ENCODE measurements at places on chromosomes 7 and 10. TPM values are rescaled to one million over a fixed set of nuclear protein-coding genes. Genes with fewer than 3 reads are reported as not detected.

The TAS2R5 gene
- total RNA-seq: 0.62 TPM

The CRCP gene
- 37.9 TPM for total RNA-seq

GRCh38 chr7:50356945-50357268 lies 52.4 kb downstream of the IKZF1 start:
- no peak for DNase-seq

DNA sequence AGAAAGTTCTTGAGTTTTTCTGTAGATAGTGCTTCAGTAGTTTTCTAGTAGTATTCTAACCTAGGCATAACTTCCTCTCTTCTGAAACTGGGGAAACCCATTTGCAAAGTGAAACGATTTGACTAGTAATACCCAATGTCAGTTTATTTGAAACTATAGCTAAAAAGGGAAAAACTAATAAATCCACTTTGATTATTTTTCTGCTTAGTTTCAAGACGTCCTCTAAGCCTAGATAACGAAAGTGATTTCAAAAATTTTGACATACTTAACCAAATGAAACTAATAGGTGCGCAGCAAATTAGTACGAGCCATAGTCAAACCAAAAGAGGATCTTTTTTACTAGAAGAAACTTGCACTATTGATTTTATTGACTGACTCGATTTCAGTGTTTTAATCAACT lies 9.8 kb upstream of the SP8 start:
- no peak for DNase-seq

DNA sequence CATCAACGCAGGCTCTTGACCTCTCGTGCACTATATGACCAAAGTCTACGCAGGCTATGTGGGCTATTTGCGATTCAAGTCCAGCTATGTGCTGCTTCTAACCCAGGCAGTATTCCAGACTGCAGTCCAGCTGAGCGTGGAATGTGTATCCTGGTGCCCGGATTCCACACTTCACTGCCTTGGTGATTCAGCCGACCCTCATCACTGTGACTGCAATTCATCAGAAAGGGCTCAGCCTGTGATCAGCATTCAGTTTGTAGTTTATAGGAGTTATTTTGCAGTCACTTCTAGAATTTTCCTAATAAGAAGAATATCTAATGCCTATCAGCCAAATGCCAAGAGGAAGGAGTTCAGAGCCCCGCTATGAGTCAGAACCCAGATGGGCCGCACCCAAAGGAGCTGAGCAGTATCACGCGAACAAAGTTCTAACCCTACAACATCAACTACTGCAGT lies 119.8 kb upstream of the LANCL2 start:
- DNase-seq: no peak

DNA sequence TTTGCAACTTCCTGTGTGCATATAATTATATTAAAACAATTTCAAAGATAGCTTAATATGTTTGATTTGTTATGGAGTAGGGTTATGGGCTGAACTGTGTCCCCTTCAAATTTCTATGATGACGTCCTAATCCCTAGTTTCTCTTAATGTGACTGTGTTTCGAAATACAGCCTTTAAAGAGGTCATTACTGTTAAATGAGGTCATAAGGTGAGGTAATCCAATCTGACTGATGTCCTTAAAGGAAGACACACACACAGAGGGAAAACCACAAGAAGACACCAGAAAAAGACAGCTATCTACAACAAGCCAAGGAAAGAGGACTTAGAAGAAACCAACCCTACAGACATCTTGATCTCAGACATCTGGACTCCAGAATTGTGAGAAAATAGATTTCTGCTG lies 407.4 kb downstream of the MAGI2 start:
- DNase-seq: no peak

DNA sequence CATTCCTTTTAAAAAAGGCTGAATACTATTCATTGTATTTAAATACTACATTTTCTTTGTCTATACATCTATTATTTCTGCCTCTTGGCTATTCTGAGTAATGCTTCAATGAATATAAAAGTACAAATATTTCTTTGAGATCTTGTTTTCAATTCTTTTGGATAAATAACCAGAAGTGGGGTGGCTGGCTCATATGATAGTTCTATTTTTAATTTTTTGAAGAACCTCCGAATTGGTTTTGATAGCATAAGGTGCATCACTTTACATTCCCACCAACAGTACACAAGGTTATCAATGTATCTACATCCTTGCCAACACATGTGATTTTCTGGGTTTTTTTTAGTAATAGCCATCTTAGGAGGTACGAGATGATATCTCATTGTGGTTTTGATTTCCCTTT lies 72.5 kb downstream of the ZNF277 start:
- DNase-seq: no peak

- no peak for DNase-seq
Measured at GRCh38 chr7:44259547-44260457, 59.0 kb downstream of the YKT6 start.

DNA sequence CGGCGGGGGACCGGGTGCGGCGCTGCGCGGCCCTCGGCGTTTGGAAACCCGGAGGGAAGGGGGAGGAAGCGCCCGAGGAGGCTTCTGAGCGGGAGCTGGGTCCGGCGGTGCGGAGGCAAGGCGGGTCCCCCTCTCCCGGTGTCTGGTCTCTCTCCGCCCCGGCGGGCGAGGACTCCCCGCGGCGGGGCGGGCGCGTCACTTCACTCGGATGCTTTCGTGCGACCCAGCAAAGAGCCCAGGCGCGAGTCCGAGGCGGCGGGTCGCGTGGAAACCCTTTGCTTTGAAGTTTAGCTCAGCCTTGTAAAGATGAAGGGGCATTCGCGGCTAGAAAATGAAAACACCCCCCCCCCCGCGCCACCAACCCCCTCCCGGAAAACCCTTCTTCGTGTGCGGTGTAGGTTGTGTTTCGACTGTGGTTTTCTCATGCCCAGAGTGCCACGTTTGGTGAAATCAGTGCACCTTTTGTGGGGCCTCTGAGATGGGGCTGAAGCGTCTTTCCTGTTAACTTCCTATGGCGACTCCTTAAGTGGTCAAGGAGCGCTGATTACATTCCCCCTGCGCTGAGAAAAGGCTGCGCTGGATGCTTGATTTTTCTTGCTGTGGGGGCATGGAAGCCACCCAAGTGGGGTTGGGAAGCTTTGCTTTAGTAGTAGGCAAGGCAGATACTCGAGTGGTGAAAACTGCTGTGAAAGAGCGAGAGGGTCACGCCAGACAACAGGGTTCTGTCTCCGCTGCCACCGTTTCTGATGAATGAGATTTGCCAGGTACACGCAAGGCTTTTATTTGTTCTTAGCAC lies 876 bp downstream of the GNAI1 start:
- no peak for DNase-seq

DNA sequence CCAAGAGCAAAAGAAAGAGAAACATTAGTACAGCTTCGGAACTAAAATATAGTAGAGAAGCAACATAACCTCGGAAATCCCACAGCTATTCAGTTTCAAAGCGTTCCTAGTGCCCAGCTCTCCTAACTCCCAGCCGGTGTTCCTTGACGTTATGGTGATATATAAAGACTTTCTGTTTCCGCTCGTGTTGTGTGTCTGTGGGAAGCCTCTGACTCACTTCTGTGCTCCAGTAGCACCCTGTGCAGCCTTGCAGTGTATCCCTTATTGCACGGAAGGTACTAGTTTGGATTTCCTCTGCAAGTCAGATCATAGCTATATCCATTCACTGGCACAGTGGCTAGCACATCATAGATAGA lies 535 bp downstream of the ASAH2B start:
- DNase-seq: no peak

- no peak for DNase-seq
Measured at GRCh38 chr10:113853578-113854012, 287 bp downstream of the DCLRE1A start.
